Placental pericyte (primary cell): ENCODE measurements at places on chromosomes 2 and 18. TPM values are rescaled to one million over a fixed set of nuclear protein-coding genes. Genes with fewer than 3 reads are reported as not detected.

UGT1A4 gene
- total RNA-seq: not detected in 2 replicates

CD8A gene
- total RNA-seq: not detected in 2 replicates

GATA6 gene
- total RNA-seq: 7.7 and 16.4 TPM in 2 replicates

ALKAL2 gene
- not detected in 2 replicates for total RNA-seq

SEPTIN2 gene
- 339 and 470 TPM in 2 replicates for total RNA-seq

ARID5A gene
- 8.1 and 8.2 TPM in 2 replicates for total RNA-seq

DES gene
- total RNA-seq: 0.29 and 7.2 TPM in 2 replicates

ASXL3 gene
- total RNA-seq: 0.14 and 0.22 TPM in 2 replicates

ASPRV1 gene
- total RNA-seq: 0.22 and 0.29 TPM in 2 replicates

C2orf72 gene
- 0.66 TPM in 1 of 2 replicates, not detected in the other for total RNA-seq

COPS7B gene
- 18.6 and 31.2 TPM in 2 replicates for total RNA-seq

ERBB4 gene
- total RNA-seq: 0.14 TPM in 1 of 2 replicates, not detected in the other

IL37 gene
- 0.29 TPM in 1 of 2 replicates, not detected in the other for total RNA-seq

SNED1 gene
- 2.2 and 16.6 TPM in 2 replicates for total RNA-seq
